ENCODE measurements at places on chromosomes 13 and 19.

DNA sequence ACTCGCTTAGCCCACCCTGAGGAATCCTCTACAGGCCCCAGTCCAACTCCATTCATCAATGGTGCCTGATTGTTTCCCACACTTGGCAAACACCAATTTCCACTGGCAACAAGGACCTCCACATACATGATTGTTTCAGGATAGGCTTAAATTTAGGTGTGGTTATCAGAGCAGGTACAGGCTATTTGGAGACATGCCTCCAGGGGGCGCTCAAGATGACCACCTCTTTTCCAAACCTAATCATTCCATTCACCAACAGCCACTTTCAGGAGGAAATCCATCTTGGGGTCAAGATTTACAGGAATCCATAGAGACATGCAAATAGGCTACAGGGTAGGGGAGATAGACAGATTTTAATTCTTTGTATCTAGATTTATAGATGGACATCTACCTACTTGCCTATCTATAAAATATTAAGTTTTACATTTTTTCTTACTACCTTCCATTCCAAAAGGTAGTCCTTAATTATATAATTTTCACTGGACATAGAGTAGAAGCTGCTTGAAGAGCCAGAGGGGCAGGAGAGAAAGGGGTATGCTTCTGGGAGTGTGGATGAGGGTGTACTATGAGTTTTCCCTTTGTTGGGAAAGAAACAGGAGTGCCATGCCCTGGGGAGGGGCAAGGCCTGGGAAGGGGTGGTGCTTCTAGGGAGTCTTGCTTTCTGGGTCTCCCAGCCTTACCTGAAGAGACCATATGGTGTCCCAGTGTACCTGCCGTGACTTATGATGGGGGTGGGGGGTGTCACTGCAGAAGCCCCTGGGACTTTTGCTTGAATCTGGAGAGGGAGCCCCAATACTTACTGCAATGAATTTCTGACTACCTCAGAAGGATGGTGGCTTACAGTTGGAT lies 14.1 kb upstream of the PCDH8 start:
- DNase-seq, result no peak

DNA sequence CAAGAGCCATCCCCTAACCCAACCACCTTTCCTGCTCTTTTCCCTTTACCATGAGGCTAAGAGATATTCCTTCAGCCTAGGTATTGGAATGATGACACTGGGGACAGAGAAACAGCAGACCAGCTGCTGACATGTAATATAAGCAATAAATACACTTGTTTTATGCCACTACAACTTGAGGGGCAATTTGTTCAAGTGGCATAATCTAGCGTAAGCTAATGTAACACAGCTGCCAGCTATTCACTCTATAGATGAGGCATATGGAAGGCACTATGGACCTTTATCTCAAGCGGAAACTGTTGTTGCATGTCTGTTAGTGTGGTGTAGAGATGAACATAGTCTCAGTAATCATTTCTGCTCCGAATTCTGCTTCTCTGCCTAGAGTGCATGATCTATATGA lies 111.1 kb downstream of the STARD13 start:
- DNase-seq, result no peak

GRCh38 chr19:7214324-7215089 lies 79.7 kb downstream of the INSR start:
- no peak for DNase-seq

DNA sequence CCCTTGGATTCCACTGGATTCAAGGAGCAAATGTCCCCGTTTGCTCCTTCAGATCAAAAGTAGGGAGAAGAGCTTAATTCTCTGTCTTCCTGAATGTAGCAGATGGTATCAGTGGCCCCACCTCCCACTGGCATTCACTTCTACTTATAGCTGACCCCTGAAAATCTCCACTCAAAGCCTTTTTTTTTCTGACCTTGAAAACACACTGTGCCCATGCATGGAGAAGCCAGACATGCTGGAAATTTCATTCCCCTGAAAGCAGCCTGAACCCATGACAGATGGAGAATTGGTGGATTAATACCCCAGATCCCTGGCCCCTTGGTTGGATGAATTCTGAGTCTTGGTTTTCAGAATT lies 76.6 kb upstream of the UBAC2 start:
- DNase-seq, result no peak

DNA sequence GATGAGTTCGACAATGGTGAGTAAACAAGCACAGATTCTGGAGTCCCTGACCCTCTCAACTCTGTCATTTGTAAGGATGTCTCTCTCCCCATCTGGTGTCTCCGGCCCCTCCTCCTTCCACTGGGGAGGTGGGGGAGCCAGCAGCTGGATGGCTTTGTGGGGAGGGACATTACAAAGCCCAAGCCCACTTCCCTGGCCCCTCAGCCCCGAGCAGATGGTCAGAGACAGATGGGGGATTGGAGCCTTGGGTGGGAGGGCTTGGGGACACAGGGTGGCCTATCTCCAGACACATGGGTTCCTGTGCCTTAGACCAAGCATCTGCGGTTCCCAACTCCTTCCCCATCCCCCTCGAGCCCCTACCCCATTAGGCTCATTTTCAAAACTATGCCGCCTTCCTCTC lies 2.5 kb downstream of the TIMM50 start:
- DNase-seq, result no peak

GRCh38 chr13:97403893-97404750 lies 29.8 kb upstream of the RAP2A start:
- no peak for DNase-seq

DNA sequence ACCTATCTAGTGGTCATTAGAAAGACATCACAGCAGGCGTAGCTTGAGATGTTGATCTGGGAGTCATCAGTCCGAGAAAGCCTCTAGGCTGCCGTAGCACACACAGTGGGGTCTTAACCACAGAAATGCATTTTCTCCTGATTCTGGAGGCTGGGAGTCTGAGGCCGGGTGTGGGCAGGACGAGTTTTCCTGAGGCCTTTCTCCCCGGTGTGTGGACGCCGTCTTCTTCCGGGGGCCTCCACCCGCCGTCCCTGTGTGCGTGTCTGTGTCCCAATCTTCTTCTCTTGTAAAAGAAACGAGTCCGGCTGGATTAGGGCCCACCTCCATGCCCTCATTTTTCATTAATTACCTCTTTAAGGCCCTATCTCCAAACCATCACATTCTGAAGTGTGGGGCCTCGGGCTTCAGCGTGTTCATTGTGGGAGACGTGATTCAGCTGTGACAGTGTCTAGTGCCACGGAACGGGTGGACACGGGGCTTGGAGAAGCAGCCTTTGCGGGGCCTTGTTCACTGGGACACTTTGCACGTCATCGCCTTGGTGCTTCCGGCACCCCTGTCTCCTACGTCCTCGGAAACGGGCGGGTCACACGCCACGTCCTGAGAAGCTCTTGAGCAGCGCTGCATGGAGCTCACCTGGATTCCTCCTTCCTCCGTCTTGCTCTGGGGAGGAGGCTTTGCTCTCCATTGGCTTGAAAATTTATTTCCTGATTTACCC lies 208.9 kb upstream of the SOX1 start:
- DNase-seq, result no peak

DNA sequence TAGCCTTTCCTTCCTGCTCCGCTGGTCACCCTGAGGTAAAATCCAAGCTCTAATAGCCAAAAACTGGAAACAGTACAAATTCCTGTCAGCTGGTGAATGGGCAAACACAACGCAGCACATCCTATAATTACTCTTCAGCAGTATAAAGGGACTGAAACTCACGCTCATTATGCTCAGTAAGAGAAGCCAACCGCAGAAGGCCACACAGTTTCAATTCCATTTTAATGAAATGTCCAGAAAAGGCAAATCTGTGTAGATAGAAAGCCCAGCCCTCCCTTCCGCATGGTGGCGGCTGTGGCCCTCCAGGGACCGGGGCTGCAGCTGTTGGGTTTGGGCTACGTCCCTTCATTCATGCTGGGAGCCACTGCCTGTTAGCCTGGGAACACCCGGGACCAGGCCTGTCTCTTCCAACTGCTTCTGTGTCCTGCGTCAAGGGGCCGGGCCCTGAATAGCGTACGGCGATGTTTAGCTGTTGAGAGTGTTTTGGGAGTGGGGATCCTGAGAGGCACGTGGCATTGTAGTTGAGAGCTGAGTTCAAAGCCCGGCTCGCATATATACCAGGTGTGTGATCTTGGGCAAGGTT lies 23.5 kb downstream of the NKPD1 start:
- no peak for DNase-seq

DNA sequence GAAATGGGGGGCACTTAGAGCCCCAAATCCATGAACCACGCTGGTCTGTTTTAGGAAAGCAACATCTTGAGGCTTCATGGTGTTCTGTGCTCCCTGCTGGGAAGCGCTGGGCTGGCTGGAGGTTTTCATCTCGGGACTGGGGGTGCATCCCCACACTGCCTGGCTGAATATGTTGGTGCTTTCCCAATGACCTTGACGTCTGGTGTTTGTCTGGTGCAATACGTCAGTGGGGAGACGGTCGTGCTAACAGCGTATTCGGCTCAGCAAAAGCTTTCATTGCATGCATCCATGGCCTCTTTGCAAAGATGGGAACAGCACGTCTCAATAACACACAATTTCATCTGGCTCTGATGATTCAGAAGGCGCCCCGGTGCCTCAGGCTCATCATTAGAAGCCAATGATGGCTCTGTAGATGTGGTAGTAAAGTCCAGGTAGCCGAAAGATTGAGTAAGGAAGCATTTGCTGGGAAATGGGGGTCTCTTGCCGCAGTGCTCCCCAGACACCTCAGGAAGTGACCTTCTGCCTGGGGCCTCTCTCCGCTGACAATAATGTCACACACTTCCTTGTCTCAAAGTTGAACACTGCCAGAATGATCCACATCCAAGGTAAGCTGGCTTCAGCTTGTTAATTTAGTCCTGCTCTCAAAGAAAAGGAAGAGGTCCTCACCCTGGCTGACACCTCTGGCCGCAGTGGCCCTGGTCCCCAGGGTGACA lies 97.7 kb downstream of the ING1 start:
- no peak for DNase-seq

- DNase-seq, result no peak
These were observed 5.6 kb downstream of the ARGLU1 start for GRCh38 chr13:106562301-106562700.

- no peak for DNase-seq
These were observed 21.9 kb downstream of the CCNE1 start for GRCh38 chr19:29833614-29834261.

DNA sequence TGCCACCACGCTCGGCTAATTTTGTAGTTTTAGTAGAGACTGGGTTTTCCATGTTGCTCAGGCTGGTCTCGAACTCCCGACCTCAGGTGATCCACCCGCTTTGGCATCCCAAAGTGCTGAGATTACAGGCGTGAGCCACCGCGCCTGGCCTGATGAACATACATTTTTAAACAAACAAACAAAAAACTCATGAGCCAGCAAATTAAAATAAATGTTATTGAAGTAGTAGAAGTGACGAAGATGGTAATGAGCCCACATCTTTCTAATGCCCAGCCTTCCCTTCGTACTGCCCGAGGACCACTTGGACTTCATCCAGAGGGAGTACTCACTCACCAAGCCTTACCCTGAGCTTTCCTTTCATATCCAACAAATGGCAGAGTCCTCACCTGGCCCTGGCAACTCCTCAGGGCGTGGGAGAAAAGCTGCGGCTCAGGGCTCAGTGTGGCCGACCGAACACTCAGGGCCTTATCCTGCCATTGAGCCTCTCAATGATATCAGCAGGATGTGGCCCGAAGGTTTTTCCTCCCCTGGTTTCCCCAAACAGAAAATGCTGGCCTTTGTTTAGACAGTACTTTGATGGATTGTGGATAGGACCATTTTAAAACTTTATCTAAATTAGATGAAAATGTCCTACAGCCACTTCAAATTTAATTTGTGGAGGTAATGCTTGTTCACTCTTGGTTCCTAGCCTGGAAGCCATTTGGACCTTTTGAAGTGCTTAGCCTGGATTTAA lies 22.8 kb upstream of the ABCC4 start:
- DNase-seq, result no peak
